ENCODE measurements at places on chromosomes 11 and 22. TPM values are rescaled to one million over a fixed set of nuclear protein-coding genes. Genes with fewer than 3 reads are reported as not detected.

- no peak for DNase-seq
Measured at GRCh38 chr22:25774575-25775026, 32.6 kb downstream of the MYO18B start.

- DNase-seq = no peak
Measured at GRCh38 chr11:86923999-86924766, 31.0 kb downstream of the FZD4 start.

DNA sequence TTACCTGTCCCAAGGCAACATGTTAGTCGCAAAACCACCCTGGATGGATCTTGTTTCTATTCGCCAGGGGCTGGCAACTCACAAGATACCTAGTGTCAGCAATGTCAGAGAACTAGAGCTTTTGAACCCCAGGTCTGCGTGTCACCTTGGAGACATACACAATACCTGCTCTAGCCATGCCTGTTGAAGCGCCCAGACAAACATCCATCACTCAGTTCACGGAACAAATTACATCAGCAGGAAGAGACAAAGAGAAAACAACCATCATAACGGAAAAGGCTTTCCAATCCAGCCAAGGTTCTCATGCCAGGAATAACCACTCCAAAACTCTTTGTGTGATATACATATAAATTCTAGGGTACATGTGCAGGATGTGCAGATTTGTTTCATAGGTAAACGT, 2.2 kb downstream of the CD59 start:
- no peak for DNase-seq

GRCh38 chr11:21948876-21949275, 244.0 kb upstream of the ANO5 start:
- no peak for DNase-seq

- no peak for DNase-seq
Measured at GRCh38 chr11:113906516-113906915, 1.9 kb downstream of the HTR3B start.

DNA sequence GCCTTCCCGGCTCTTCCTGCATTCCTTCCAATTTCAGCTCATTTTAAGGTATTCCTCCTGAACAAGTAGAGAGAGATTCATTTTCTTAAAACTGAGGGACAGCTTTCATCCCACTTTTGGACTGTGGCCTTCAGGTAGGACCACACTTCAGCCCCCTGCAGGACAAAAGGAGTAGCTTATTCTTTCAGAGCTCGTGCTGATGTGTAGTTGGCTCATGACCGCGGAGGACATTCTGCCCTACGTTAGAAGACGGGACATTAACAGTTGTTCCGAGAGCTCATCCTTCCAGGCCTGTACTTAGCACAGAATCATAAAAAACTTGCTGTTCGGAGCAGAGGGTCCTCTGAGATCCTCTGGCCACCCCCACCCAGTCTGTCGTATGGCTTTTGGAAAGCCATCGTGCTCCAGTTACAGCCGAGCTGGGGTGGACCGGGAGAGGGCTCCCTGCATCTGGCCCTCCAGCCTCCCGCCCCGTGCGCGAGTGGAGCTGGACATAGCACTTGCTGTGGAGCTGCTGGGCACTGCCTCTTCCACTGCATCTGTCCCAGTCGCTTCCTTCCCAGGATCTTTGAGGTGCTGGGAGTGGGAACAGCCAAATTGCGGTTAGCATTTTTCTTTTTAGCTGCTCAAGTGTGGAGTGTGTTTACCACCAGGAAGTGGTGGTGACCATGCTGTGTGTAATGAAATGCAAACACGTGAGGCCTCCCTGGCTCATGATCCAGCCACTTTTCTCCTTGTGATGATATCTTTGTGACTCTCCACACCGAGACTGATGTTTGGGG, 250.3 kb downstream of the TBC1D22A start:
- no peak for DNase-seq

GRCh38 chr11:102280245-102280833, 36.9 kb upstream of the BIRC3 start:
- no peak for DNase-seq

GRCh38 chr11:87201376-87201775, 163.6 kb downstream of the TMEM135 start:
- no peak for DNase-seq

GRCh38 chr11:32829157-32829679, 509 bp upstream of the PRRG4 start:
- no peak for DNase-seq

GRCh38 chr22:19724927-19725661, 1.8 kb downstream of the GP1BB start:
- DNase-seq = no peak

DNA sequence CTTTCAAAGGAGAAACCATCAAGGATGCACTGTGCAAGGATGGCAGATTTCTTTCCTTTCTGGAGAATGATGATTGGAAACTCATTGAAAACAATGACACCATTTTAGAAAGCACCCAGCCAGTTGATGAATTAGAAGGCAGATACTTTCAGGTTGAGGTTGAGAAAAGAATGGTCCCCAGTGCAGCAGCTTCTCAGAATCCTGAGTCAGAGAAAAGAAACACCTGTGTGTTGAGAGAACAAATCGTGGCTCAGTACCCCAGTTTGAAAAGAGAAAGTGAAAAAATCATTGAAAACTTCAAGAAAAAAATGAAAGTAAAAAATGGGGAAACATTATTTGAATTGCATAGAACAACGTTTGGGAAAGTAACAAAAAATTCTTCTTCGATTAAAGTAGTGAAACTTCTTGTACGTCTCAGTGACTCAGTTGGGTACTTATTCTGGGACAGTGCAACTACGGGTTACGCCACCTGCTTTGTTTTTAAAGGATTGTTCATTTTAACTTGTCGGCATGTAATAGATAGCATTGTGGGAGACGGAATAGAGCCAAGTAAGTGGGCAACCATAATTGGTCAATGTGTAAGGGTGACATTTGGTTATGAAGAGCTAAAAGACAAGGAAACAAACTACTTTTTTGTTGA, 9.8 kb downstream of the FAM111A start:
- DNase-seq = no peak

CNTN5 gene
- total RNA-seq = not detected

OR8G5 gene
- total RNA-seq = not detected

SYT7 gene
- 3.7 TPM for total RNA-seq

PATE4 gene
- total RNA-seq = not detected

KIRREL3 gene
- total RNA-seq = 0.09 TPM

TMEM132A gene
- total RNA-seq = 34.2 TPM
